ENCODE measurements at places on chromosomes 12 and 14.

- no peak for DNase-seq
Observed at GRCh38 chr12:127480775-127481314, 786.1 kb upstream of the TMEM132C start.

DNA sequence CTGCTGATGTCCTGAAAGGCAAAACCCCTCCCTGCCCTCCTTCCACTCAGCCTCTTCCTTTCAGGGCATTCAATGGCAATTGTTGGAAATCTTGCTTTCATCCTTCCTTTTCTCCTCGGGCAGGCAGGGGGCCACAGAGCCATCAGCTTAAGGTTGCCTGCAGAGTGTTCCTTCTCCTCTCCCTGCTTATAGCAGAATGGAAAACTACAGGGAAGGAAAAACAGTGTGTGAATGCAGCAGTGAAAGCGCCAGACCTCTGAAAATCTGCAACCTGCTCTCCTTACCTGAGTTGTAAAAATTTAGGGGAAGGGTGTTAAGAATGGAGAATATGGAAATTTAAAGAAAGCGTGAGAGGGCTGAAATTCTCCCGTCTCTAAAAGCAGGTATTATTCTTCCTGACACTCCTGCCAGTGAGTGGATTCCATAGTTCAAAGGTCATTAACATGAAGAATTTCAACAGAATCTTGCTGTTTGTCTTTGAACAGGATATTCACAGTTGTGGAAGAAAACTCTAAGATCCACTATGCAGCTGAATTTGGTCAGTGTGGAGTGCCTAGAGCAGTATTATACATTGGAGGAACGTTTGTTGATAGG lies 348.8 kb downstream of the KCNH5 start:
- DNase-seq, result no peak

DNA sequence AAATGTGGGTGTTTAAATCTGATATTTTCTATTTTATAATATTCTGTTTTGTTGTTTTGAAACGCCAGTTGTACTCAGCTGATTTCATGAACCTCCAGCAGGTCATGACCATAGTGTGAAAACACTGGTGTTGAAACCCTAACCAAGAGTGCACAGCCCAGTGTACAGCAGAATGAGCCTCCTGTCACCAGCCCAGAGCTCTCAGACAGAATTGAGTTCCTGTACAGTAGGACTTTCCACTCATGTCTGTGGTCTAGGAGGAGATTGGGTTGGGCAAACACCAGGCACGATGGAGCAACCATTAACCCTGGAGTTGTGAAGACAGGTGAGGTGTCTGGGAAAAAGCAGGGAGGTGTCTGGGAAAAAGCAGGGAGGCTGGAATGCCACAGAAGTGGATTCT lies 908.8 kb downstream of the VRK1 start:
- no peak for DNase-seq

DNA sequence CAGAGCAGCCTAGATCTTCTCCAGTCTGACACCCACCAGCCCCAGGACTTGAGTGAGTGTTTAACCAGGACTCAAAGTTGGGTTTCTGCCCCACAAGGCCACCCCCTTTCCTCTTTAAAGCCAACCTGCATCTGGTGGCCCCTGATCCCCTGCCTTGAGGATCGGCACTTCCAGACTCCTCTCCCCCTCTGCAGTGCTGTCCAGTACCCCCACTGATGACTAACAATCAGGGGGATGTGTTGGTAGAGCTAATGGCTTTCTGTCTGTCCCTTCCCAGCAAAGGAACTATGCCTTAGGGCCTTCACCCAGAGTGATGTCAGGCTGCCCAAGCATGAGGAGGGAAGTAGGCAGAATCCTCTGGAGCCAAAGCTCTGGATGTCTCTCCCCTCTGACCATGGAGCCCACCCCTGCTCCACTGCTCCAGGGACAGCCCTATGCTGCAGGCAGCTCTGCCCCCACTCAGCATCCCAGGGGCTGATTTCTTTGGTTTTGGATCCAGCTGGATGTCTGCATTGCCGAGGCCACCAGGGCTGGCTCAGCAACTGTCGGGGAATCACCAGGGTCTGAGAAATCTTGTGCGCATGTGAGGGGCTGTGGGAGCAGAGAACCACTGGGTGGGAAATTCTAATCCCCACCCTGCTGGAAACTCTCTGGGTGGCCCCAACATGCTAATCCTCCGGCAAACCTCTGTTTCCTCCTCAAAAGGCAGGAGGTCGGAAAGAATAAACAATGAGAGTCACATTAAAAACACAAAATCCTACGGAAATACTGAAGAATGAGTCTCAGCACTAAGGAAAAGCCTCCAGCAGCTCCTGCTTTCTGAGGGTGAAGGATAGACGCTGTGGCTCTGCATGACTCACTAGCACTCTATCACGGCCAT lies 42.9 kb downstream of the DAD1 start:
- no peak for DNase-seq

All from stimulated activated naive CD8-positive, alpha-beta T cell treated with anti-CD3 and anti-CD28 coated beads, Interleukin-15, amount 100 ng/mL, for 72 hours (primary cell).